ENCODE measurements at places on chromosomes 6 and 20.

- no peak for DNase-seq
These were observed 11.4 kb upstream of the KCNQ2 start for GRCh38 chr20:63483834-63484233.

DNA sequence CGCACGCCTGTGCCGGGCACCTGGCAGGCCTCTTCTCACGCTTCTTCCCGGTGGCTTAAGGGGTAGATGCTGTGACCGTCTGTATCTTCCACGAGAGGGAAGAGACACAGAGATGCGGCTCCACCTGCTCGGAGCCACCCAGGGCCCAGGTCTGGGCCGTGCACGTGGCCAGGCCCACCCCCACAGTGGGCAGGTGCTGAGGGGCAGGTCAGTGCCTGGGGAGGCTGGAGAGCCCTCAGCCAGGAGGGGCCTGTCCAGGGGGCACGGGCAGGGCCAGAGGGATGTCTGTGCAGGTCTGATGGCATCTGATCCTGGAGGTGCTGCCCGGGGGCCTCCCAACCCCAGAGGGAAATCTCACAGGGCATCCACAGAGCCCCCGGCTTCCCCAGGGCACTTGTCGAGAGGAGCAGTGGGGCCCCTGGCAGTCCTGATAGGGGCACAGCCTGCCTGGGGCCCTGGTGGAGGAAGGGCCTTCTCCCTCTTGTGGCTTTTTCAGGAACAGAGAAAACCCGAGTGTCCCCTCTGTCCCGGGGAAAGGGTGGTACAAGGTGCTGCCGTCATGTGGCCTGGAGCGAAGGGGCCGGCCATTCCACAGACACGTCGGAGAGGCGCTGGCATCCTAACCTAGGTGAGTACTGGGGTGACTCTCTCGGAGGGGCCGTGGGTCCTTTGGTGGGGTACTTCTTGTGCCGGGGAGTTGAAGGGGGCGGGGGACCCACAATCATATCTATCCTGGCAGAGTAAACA is 50.2 kb upstream of the CHRNA4 start:
- DNase-seq: no peak

DNA sequence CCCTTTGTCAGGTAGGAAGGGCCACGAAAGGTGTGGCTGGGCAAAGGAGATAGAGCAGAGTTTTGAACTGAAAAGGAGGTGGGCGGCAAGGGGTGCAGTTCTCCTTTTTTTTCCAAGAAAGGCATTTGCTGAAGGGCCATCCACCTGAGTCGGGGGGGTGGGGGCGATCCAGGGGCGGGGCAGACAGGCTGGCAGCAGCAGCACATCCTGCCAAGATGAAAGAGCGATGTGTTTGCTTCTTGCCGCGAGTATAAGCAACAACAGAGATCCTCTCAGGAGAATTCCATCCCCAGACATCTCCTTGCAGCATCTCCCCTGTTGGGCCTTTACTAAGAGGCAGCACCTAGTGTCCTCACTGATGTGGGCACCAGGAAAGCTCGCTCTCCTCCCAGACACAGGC is 516.5 kb downstream of the CD83 start:
- DNase-seq: no peak

GRCh38 chr6:108720827-108721226 is 127.4 kb upstream of the ARMC2 start:
- peak; percentile 13 for DNase-seq

DNA sequence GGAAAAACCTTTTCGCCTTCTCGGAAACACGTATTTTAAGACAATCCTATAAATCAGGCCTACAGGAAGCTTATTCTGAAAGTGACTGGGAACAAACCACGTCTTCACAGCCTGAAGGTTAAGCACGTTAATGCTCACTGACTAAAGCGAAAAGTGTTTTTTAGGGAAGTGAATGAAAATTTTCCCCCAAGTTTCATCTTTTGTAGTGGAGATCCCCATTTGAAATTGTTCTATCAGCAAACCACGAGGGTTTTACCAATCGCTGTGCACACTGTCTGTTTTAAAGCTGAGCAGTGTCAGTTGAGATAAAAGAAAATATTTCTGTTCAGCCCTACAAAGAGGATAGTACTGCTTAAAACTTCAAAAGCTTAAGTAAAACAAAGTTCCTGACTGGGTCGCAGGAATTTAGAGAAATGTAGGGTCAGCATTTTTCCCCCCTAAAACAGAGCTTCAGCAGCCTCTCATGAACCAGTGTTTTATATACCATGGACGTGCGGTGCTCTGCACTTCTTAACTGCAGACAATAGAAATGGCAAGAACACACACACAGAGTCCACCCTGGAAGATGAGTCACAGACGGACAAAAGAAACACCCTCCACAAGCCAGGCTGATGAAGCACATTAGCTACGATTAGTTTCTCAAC is 34.9 kb downstream of the SLC22A23 start:
- DNase-seq: no peak

DNA sequence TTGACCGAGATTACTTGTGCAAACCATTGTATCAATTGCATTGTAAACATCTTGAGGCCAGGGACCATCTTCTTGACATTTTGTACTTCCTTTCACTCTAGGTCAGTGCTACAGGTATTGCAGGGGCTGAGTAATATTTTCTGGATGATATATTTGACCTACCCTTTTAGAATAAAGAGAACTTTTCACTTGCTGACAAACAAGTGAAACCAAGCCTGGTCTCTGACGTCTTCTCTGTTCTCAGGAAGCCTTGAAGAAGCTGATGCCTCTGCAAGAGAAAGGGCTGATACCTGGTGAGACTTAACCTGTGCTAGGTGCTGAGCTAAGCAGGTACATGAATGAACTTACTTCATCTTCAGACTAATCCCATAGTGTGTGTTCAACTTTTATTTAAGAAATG is 60.5 kb upstream of the GGTLC1 start:
- DNase-seq: no peak

DNA sequence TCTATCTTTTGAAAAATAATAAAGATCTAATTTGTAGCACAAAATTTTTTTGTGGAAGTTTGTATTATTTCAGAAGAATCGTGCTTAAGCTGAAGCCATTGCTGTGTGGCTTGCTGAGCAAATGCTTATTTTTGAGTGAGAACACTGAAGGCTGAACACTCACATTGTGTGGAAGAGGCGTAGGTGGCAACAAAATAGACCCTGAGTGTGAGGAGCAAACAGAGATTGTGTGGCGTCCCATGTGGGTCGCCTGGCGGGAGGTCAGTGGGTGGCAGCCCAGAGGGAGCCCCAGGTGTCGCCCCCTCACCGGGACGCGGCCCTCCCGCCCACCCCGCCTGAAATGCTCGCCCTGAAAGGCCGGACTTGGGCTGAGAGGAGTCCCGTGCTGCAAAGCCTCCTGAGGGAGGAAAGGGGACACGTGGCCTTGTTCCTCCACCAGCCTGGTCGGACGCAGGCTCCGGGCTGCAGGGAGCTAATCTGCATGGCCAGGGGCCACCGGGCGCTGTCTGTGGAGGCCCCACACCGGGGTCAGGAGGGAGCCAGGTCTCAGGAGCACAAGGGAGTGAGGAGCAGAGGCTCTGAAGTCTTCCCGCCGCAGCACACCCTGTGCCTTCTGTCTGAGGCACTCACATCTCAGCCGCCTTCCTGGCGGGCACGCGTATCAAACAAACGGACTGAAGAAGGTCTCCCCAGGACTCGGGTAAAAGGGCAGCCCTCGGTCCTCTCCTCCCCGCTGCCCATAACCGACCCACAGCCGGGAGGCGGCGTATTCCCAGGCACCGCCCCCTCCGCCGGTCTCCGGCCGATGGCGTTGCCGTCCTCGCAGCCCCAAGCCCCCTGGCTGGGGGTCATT is 15.9 kb downstream of the DDO start:
- peak; percentile 17 for DNase-seq

DNA sequence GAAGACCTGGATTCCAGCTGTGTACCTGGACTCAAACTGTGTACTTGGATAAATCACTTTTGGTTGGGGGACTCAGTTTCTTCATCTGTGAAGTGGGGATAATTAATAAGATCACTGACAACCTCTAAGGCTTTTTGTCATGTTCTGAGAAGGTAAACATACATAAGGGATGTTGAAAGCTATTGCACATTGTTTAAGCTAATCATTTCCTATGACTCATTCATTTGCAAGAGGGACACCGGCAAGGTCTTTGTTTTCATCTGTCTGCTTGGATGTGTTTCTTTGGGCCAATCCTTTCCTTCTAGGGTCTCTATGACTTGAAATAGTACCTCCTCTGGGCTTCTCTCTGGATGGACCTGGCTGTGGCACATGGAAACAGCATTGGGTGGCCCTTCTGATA is 6.8 kb downstream of the PROKR2 start:
- no peak for DNase-seq

GRCh38 chr6:133906050-133906449 is 17.1 kb downstream of the TCF21 start:
- DNase-seq: no peak

GRCh38 chr20:44571362-44571988 is 10.9 kb upstream of the PKIG start:
- DNase-seq: no peak

DNA sequence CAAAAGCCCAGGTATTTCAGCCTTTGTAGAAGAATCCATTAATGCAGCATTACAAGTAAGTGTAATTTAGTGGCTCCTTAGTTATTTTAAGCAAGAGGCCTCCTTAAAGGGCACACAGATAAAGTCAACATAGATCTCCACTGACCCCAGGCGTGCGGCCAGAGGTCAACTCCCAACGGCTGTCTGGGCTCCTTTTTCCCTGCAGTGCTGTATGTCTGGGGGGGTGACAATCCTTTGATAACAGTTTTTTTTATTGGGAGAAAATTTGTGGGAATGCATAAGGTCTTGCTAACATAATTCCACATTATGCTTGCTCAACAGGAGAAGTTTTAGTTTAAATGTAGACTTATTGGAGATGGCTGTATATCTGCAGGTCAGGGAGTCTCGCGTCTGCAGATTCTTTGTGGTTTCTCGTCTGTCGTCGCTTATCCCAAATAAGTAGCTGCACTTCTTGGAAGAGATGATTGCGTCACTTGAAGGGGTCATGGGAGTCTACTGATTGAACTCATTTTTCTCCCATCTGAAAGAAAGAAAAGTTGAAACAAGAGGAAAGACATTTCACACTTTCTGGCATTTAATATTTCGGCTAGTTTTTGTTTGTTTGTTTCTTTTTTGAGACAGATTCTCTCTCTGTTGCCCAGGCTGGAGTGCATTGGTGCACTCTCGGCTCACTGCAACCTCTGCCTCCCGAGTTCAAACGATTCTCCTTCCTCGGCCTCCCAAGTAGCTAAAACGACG is 151.7 kb upstream of the AKAP12 start:
- no peak for DNase-seq

DNA sequence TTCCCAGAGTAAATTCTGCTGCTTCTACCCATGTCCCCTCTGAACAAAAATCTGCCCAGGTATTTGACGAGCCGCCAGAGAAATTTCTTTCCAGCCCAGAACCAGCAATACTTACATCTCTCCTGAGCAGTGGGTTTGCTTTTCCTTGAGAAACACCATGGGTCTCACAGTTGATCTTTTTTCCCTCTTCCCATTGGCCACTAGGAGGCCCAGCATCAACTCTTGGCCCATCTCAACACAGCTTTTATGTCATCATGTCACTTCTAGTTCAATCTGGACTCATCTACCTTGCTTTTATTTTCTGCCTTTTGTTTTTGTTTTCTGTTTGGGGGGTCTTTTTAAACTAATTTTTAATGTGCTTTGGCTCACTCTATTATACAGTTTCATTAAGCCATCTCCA is 18.8 kb downstream of the MAFB start:
- no peak for DNase-seq

DNA sequence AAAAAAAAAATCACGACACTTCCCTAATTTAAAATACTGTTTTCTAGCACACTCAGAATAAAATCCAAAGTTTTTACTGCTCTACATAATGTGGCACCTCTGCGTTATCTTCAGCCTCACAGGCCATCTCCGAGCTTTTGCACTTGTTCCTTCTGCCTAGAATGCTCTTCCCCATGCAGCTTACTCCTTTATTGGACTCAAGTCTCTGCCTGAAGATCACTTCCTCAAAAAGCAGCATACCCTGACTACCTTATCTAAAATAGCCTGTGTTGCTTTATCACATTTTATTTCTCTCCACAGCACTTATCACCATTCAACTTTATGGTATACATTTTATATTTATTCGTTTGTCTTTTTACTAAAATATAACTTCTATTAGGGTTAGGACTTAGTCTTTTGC is 2.3 kb downstream of the ZNF322 start:
- DNase-seq: no peak

GRCh38 chr6:89273816-89274215 is 41.3 kb downstream of the GABRR2 start:
- DNase-seq: no peak

GRCh38 chr6:16064671-16065072 is 64.2 kb upstream of the MYLIP start:
- DNase-seq: no peak

GRCh38 chr6:152979116-152979515 is 3.7 kb downstream of the FBXO5 start:
- no peak for DNase-seq

DNA sequence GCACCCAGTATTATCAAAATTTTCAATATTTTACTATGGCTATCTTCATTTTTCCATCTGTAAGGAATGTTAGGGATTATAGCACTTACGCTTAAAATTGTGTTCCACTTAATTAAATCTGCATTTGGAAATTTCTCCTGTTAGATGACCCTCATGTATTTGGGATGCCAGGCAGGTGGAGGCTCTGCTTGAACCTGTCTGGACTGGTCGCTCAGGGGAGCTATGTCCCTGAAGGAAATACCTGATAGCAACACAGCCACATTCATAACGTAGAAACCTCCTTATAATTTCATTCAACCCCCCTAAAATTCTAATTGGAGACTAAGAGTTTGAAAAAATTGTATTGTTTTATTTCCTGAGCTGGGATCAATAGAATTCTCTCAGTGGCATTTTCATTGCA is 636.0 kb upstream of the MMS22L start:
- no peak for DNase-seq

DNA sequence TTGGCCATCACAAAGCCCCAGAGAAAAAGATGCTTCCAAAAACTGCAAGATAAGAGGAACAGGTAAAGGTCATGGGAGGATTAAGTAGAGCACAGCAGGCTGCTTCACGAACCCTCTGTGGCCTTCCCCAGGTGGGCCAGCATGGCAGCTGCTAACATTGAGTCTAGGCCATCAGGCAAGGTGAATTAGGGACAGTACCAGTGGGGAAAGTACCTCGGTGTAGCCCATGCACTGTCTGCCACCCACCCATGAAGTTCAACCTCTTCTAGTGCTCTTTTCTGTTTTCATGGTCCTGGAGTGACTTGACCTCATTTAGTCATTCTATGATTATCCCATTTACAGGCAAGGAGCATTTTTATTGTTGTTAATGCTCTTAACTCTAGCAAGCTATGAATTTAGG is 108.6 kb upstream of the DUSP22 start:
- DNase-seq: no peak

GRCh38 chr6:18985061-18985460 is 597.9 kb downstream of the RNF144B start:
- DNase-seq: no peak

GRCh38 chr6:80767808-80768207 is 661.3 kb downstream of the BCKDHB start:
- peak; percentile 6 for DNase-seq

GRCh38 chr6:139368661-139369060 is 5.8 kb downstream of the CITED2 start:
- no peak for DNase-seq

All from PC-9 (cell line).